Heart left ventricle (tissue), 16 donors: ENCODE measurements at places on chromosomes 1 and 21. TPM values are rescaled to one million over a fixed set of nuclear protein-coding genes. Genes with fewer than 3 reads are reported as not detected.

- no peak for DNase-seq
Observed at GRCh38 chr21:32803651-32804050, 32.1 kb upstream of the PAXBP1 start.

GRCh38 chr1:162854245-162854882 is 6.6 kb downstream of the CCDC190 start:
- peak; percentile 51 for DNase-seq

GRCh38 chr1:171985639-171986038 is 144.3 kb downstream of the DNM3 start:
- DNase-seq, result peak; percentile 26

GRCh38 chr1:225597926-225598575 is 54.9 kb downstream of the ENAH start:
- DNase-seq, result no peak

- no peak for DNase-seq
Observed at GRCh38 chr1:94982398-94982797, 55.5 kb upstream of the CNN3 start.

GRCh38 chr1:49854741-49855140 is 169.0 kb downstream of the AGBL4 start:
- DNase-seq, result no peak

DNA sequence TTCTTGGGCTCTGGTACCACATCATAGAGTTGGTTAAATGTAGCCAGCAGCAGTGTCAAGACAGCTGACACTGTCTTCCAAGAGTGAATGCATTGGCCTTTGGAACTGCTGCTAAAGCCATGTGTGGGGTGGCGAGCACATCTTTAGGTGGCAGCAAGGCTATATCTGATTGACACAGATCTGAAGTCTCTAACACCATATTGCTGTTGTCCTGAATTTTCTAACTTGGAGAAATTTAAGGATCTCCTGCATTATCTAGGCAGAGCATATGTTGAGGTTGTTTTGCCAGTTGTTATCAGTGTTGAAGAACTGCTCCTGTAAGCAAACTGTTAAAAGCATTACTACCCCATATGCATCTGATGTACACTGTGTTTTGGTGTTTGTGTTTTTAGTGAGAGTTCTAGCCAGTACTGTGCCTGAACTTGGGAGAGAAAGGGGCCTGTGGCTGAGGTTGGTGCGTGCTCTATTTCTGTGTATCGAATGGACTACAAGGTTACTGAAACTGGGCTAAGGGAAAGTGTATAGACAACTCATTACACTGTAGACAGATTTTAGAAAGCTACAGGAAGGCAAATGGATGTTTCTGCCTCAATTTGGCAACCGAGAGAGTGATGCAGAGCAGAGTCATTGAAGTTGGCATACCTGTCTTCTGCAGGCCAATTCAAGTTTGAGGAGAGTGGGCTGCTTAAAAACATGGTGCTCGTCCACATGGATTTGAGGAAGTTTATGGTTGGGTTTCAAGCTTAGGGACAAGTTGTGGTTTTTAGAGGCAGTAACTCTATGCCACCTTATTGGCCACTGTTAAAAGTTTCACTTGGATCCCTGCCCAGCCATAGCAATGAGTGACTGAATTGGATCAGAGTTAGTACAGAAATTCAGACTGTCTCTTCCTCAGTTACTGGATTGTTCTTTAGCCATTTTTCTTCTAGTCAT is 16.9 kb downstream of the DYRK3 start:
- DNase-seq, result no peak

GRCh38 chr21:31559368-31560119 is 99.9 kb upstream of the SOD1 start:
- DNase-seq, result peak; percentile 93

DNA sequence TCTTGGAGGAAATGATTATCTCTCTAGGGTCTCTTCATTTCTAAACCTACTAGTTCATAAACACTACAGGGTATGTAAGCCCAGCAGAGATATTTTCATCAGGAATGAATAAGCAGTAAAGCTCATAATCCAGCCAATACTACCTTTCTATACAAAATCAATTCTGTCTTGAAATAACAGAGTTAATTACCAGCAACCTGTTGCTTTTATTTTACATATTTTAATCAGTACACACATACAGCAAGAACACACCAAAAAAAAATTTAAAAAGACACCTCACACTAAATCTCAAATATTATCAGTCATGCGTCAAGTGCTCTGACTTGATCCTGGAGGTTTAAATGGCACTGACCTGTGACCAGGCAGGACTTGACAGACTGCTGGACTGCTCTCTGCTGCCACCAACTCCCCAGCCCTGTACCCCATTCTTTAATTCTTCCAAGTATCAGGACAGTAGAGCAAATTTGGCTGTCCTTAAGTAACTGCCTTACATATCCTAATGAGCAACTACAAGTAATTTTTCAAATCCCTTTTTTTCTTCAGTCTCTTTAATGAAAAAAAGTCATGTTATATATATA is 98.5 kb downstream of the CDC42BPA start:
- no peak for DNase-seq

GRCh38 chr1:33335020-33335419 is 14.1 kb upstream of the A3GALT2 start:
- DNase-seq, result no peak

DNA sequence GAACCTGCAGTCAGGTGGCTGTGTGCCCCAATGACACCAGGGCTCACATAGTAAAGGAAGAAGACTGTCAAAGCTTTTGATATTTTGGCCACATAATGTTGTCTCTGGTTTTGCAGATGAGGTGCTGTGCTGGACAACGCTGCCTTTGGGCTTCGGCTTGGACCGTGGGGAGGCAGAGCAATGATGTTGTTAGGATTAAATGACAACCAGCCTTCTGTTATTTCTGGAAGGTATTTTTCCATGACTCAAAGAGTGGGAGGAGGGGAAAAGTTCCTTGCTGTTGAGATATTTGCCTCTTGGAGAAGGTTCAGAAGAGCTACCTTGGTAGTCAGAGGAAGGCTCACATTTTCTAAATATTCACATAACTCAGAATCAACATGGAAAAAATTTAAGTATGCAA is 187.3 kb upstream of the GALNT2 start:
- DNase-seq, result no peak

DNA sequence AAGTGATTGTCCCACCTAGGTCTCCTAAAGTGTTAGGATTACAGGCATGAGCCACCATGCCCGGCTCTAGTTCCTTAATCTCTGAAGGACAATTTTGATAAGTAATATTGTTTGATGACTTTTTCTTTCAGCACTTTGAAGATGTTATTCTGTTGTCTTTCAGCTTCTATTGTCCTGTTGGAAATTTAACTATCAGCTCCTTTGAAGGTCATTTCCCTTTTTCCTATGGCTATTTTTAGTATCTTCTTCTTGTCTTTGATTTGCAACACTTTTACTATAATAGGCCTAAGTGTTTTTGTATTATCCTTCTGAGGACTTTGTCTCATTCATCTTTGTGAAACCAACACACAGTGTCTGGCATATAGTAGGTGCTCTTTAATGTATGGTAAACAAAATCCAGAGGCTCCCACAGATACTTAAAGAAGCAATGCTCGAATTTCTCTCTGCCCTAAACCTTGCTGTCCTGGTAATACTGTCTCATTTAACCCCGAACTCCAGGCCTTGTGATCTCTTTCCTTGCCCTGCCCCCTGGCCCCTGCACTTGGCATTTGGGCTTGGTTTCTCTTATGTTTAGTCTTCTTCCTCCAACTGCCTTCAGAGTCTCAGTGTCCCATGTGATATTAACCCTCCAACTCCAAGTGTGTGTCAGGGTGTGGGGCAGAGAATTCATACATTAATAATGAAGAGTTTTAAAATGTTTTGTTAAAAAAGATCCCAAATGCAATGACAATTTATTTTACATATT is 19.0 kb upstream of the AGO1 start:
- no peak for DNase-seq

The EXOSC10 gene
- total RNA-seq, result 20.7 TPM

The PPM1J gene
- 11.5 TPM for total RNA-seq

The C1orf74 gene
- total RNA-seq, result 2.2 TPM

The FCN3 gene
- 112 TPM for total RNA-seq

The SLC22A15 gene
- 8.1 TPM for total RNA-seq

The OPRD1 gene
- not detected for total RNA-seq

The A3GALT2 gene
- 0.40 TPM for total RNA-seq

The POU3F1 gene
- not detected for total RNA-seq

The RNU1-4 gene
- total RNA-seq, result 3,522 TPM

The LCE1F gene
- total RNA-seq, result not detected

The NTRK1 gene
- 0.58 TPM for total RNA-seq
